ENCODE measurements at places on chromosomes 12 and 14. TPM values are rescaled to one million over a fixed set of nuclear protein-coding genes. Genes with fewer than 3 reads are reported as not detected.

Gene KRT6C
- total RNA-seq: not detected

Gene CCDC38
- not detected for total RNA-seq

Gene C12orf54
- total RNA-seq: not detected

Gene KRT5
- total RNA-seq: not detected

Gene CCDC175
- not detected for total RNA-seq

Gene ERP27
- total RNA-seq: not detected

Gene RNASE3
- not detected for total RNA-seq

Gene KRT8
- 2,425 TPM for total RNA-seq

Gene KRT85
- not detected for total RNA-seq

Gene P2RX2
- total RNA-seq: not detected

Gene DNAH10
- 0.14 TPM for total RNA-seq

Gene DEPDC4
- 1.00 TPM for total RNA-seq

Gene NUAK1
- 2.5 TPM for total RNA-seq

Gene SAMD4A
- total RNA-seq: 20.6 TPM

Gene YBX3
- total RNA-seq: 226 TPM

DNA sequence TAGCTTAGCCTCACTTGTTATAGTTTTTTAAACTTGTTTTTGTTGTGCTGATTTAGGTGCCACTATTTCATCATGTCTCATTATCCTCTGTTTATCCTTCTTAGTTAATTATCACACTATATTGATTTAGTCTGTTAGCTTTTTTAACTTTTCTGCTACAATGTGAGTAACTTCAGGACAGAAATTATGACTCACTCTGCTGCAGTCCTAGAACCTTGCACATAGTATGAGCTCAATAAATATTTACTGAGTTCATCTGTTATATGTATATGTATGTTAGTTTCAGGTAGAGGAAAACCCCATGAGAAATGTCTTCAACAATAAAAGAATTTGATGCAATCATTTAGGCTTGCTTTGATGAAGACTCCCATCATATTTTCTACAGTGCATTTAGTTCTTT lies 224.3 kb upstream of the NAV3 start:
- H3K4me1 ChIP-seq: no peaks in the 10 kb centered on the region
- no peak for DNase-seq
- no peak overlapping the region for H3K27ac ChIP-seq
- no peak overlapping the region for H3K4me3 ChIP-seq

DNA sequence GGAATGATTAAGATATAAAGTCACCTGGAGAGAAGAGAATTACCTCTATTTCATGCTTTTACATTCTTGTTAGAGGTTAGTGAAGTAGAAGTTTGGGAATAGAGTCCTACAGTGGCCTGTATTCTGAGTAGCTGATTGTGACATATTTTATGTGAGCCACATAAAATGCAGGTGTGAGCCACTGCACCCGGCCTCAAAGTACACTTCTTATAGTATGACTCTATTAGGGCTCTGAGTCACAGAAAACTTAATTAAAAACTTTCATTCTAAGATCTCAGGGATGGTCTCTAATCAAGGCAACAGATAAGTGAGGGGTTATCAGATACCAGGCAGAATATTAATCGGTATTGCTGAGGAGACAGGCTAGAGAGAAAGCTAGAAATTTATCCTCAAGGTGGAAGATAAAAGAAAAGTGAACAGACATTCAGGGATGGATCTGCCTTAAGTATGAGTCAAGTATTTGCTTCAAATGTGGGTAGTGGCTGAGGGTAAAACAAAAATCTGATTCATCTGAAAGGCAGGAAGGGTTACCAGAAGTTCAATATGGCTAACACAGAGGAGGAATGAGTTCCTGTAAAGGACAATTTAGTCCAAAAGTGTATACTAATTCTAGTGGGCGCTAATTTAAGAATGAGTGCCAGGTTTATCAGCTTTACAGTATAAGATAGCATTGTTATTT lies 5.5 kb upstream of the G2E3 start:
- peaks cover 3% of the 10 kb centered on the region for H3K4me1 ChIP-seq
- no peak overlapping the region for H3K27ac ChIP-seq
- no peaks in the 10 kb centered on the region for H3K36me3 ChIP-seq
- no peak for DNase-seq

DNA sequence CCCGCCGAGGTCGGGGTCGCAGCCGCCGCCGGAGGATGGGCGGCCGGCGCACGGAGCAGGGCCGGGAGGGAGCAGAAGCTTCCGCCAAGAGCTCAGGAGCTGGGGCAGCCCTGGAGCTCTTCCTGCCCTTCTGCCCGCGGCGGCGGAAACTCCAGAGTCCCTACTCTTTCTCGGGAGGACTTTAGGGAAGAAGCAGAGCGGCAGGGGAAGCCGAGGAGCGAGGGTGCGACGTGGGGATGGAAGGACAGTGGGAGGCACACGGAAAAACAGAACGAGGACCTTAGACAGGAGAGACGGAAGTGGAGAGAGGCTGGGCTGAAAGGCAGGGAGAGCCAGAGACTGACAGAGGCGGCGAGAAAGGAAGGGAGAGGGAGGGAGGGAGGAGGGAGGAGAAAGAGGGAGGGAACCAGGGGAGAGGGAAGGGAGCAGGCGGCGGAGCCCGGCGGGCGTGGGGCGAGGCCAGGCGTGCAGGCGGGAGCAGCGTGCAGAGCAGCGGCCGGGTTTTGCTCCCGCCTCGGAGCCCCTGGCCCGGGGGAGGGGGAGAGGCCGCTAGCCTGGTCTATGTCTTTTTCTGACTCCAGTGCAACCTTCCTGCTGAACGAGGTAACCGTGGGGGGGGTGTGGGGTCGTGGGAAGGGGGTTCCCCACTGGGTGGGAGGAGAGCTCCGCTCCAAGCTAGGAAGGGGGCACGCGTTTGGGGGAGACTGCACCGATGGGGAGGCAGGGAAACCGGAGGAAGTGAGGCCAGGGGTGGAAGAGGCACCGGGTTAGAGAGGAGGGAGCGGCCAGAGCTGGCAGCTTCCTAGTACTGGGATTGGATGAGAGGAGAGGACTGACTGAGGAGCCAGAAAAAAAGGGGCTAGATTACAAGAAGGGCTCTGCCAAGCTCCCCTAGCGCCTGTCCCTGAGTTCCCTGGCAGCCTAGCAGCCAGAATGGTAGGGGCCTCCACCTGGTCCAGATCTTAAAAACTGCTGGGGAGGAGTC lies 2.9 kb upstream of the CACNB3 start:
- H3K27ac ChIP-seq: peak overlapping the region; percentile 91
- H3K4me1 ChIP-seq: peaks cover 60% of the 10 kb centered on the region
- peak overlapping the region; percentile 83 for H3K4me3 ChIP-seq
- no peaks in the 10 kb centered on the region for H3K36me3 ChIP-seq
- no peaks in the 10 kb centered on the region for H3K27me3 ChIP-seq

- H3K4me3 ChIP-seq: no peak overlapping the region
- DNase-seq: no peak
- no peaks in the 10 kb centered on the region for H3K4me1 ChIP-seq
- H3K36me3 ChIP-seq: no peaks in the 10 kb centered on the region
Observed at GRCh38 chr12:34390846-34391700, 368.8 kb downstream of the ALG10 start.

- no peaks in the 10 kb centered on the region for H3K4me1 ChIP-seq
- DNase-seq: no peak
- no peak overlapping the region for H3K4me3 ChIP-seq
Observed at GRCh38 chr14:57692671-57693070, 173.2 kb downstream of the SLC35F4 start.

DNA sequence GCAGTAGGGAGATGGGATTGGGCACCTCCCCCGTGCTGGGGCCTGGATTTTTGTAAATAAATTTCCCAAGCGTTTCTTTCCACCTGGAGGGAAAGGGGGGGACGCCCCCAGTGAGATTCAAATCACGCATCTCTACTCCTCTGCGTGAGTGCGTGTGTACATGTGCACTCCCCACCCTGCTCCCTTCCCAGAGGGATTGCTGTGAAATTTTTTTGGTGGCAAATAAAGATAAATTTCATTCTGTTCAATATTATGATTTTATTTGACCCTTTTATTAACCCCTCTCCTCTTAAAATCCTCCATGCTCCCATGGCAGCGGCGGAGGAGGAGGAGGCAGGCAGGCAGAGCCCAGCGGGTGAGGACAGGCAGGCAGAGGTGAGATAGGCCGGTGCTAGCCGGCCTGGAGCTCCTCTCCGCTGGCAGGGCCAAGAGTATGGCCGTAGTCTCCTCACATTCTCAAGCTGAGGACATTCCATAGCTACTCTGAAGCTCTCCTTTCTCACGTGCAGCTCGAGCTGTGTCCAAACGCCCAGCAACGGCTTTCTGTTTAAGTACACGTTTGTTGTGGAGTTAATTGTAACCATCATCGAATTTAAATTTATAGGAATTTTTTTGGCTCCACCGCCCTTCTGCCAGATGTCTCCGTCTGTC lies 1.5 kb upstream of the HOTAIR start:
- no peak for DNase-seq
- peaks cover 100% of the 10 kb centered on the region for H3K27me3 ChIP-seq
- no peaks in the 10 kb centered on the region for H3K36me3 ChIP-seq
- peaks cover 24% of the 10 kb centered on the region for H3K4me1 ChIP-seq
- H3K4me3 ChIP-seq: no peak overlapping the region

DNA sequence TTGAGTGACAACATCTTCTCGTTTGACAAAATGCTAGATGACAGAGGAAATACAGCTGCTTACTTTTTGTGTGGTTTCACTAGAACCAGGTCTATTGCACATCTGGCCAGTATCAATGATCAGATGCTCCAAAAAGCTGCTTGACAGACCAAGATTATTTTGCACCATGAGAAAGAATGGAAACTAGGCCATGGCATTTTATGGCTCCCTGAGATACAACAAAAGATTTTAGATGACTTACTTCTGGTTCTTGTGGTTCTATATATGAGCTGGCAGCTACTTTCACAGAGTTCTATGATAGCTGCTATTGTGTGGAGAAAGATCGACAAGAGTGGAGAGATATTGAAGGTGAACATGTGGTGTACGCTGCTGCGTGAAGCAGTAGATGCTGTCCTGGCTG lies 25.9 kb upstream of the PPFIBP1 start:
- no peaks in the 10 kb centered on the region for H3K27me3 ChIP-seq
- H3K4me3 ChIP-seq: no peak overlapping the region
- no peaks in the 10 kb centered on the region for H3K4me1 ChIP-seq
- no peak overlapping the region for H3K27ac ChIP-seq
- H3K36me3 ChIP-seq: no peaks in the 10 kb centered on the region

GRCh38 chr14:102201776-102202175 lies 62.1 kb downstream of the WDR20 start:
- H3K27me3 ChIP-seq: no peaks in the 10 kb centered on the region
- no peak overlapping the region for H3K4me3 ChIP-seq
- DNase-seq: no peak
- H3K4me1 ChIP-seq: no peaks in the 10 kb centered on the region
- H3K36me3 ChIP-seq: no peaks in the 10 kb centered on the region
- no peak overlapping the region for H3K27ac ChIP-seq

- H3K4me1 ChIP-seq: no peaks in the 10 kb centered on the region
- DNase-seq: peak; percentile 39
- H3K36me3 ChIP-seq: no peaks in the 10 kb centered on the region
- no peaks in the 10 kb centered on the region for H3K27me3 ChIP-seq
- no peak overlapping the region for H3K27ac ChIP-seq
- no peak overlapping the region for H3K4me3 ChIP-seq
Observed at GRCh38 chr12:10186299-10186698, 7.5 kb downstream of the TMEM52B start.

- no peaks in the 10 kb centered on the region for H3K36me3 ChIP-seq
- H3K4me3 ChIP-seq: no peak overlapping the region
- DNase-seq: no peak
- H3K27me3 ChIP-seq: peaks cover 22% of the 10 kb centered on the region
- no peak overlapping the region for H3K27ac ChIP-seq
Observed at GRCh38 chr14:100583245-100583644, 4.0 kb downstream of the BEGAIN start.

- H3K27me3 ChIP-seq: no peaks in the 10 kb centered on the region
- no peak for DNase-seq
- H3K4me3 ChIP-seq: no peak overlapping the region
Observed at GRCh38 chr12:61758661-61759060, 501.5 kb upstream of the USP15 start.

- H3K36me3 ChIP-seq: no peaks in the 10 kb centered on the region
- H3K4me3 ChIP-seq: no peak overlapping the region
- H3K27ac ChIP-seq: no peak overlapping the region
- no peak for DNase-seq
- H3K27me3 ChIP-seq: no peaks in the 10 kb centered on the region
Observed at GRCh38 chr12:131141514-131141913, 187.8 kb downstream of the ADGRD1 start.

GRCh38 chr14:91286530-91286937 lies 42.0 kb upstream of the GPR68 start:
- no peaks in the 10 kb centered on the region for H3K4me1 ChIP-seq
- H3K4me3 ChIP-seq: no peak overlapping the region
- DNase-seq: peak; percentile 77
- no peaks in the 10 kb centered on the region for H3K36me3 ChIP-seq

- no peak overlapping the region for H3K27ac ChIP-seq
- no peaks in the 10 kb centered on the region for H3K27me3 ChIP-seq
- H3K4me3 ChIP-seq: no peak overlapping the region
- no peaks in the 10 kb centered on the region for H3K4me1 ChIP-seq
- H3K36me3 ChIP-seq: no peaks in the 10 kb centered on the region
Observed at GRCh38 chr12:93205361-93205760, 172.4 kb upstream of the NUDT4 start.

GRCh38 chr12:7439579-7440505 lies 4.1 kb downstream of the CD163L1 start:
- DNase-seq: peak; percentile 47
- no peaks in the 10 kb centered on the region for H3K36me3 ChIP-seq
- peaks cover 18% of the 10 kb centered on the region for H3K27me3 ChIP-seq
- no peaks in the 10 kb centered on the region for H3K4me1 ChIP-seq
- H3K4me3 ChIP-seq: peak overlapping the region; percentile 36

GRCh38 chr14:61048640-61049039 lies 67.6 kb downstream of the SLC38A6 start:
- no peak overlapping the region for H3K4me3 ChIP-seq
- no peak overlapping the region for H3K27ac ChIP-seq
- no peaks in the 10 kb centered on the region for H3K36me3 ChIP-seq
- DNase-seq: no peak
- H3K27me3 ChIP-seq: no peaks in the 10 kb centered on the region
- no peaks in the 10 kb centered on the region for H3K4me1 ChIP-seq

DNA sequence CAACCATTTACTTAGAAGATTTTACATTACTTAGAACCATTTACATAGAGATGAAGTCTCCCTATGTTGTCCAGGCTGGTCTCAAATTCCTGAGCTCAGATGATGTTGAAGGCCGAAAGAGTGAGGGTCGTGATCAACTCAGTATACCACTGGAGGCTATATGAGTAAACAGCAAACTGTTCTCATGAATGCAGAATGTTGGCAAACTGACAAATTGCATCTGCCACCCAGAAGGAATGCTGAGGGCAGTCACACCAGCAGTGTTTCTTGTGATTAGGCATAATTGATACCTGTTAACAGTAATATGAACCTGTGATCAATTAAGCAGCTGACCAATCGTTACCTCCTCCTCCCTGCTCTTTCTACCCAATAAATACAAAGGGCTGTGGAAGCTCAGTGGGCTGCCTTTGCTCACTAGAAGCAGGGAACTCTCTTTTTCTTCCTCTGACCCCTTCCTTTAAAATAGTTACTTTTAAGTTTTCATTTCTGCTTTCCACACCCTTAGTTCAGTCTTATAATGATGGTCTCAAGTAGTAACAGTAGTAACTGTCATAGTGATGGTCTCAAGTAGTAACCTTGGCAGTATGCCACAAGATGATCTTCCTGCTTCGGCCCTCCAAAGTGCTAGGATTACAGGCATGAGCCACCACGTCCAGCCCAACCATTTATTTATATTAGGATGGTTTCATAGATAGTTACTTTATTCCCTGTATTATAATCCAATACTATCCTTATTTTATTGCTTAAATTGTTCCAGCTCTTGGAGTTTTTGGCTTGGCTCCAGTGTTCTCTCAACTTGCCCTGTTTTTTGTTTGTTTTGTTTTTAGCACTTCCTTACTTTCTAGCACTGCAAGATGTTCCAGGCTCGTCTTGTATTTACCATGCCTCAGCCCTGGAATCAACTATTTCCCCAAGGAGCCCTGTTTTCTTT lies 25.8 kb downstream of the LIMA1 start:
- H3K4me1 ChIP-seq: peaks cover 87% of the 10 kb centered on the region
- H3K4me3 ChIP-seq: no peak overlapping the region
- no peaks in the 10 kb centered on the region for H3K27me3 ChIP-seq
- H3K36me3 ChIP-seq: no peaks in the 10 kb centered on the region
- peak overlapping the region; percentile 86 for H3K27ac ChIP-seq
